NCI-H2081 (cell line): ENCODE measurements at places on chromosomes 16 and 17.

- DNase-seq, result no peak
Observed at GRCh38 chr16:31333686-31334649, 21.0 kb upstream of the ITGAX start.

DNA sequence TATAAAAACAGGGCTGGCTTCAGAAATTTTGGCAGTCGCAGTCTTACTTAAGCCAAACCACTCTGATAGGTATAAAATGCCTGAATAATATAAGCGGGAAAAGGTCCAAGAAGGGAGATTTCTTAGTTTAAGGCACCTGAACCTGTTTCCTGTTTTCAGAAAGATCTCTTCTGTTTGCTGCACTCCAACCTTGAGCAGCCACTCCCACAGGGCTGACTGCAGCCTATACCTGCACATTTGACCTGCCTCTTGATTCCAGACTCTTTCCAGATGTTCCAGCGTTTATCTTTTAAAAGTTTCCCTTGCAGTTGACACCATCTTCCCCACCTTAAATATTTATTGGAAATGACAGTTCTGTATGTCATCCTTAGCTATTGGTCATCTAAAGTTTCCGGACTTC lies 132.2 kb downstream of the SKAP1 start:
- DNase-seq, result no peak

GRCh38 chr17:39757931-39758873 lies 20.5 kb downstream of the GRB7 start:
- DNase-seq, result no peak

DNA sequence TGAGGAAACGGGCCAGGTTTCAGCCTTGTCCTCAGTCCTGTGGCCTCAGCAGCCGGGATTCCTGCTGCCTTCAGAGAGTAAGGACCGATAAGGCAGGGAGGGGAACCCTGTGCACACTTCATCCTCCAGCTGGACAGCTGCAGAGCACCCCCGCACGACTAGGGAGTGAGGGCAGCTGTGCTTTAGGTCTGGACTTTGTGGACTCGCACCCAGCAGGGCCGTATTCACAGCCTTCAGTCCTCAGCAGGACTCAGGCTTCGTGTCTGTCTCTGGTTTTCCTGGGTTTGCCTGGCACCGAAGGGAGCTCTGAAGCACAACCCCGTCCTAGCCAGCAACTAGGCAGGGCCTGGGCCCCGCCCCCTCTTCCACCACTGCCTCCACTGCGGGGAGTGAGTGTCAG lies 45.8 kb upstream of the CACNG5 start:
- DNase-seq, result no peak

DNA sequence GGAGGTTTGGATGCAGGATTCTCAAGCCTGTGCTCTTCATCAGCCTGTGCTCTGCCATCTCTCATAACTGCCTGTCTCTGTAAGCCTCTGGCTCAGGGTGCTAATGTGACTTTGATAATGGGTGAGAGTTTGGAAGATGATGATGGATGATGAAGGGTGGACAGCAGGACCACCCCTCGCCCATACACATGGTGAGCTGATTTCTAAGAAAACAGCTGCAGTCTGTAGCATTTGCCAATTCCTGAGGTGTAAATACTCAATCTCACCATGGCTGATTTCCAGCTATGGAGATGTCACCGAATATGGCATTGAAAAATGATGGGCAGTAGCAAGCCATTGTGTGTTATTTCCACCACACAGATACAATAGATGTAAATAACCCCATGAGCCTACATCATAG lies 74.2 kb downstream of the ARSG start:
- DNase-seq, result no peak

- DNase-seq, result no peak
Observed at GRCh38 chr16:68739964-68740627, 3.0 kb downstream of the CDH1 start.

- DNase-seq, result no peak
Observed at GRCh38 chr17:76554131-76554530, 14.3 kb downstream of the PRCD start.

- DNase-seq, result peak; percentile 18
Observed at GRCh38 chr16:24499193-24499814, 40.1 kb upstream of the RBBP6 start.

GRCh38 chr17:13378361-13378760 lies 223.4 kb downstream of the HS3ST3A1 start:
- no peak for DNase-seq

GRCh38 chr16:11869353-11870228 lies 18.2 kb upstream of the RSL1D1 start:
- no peak for DNase-seq

DNA sequence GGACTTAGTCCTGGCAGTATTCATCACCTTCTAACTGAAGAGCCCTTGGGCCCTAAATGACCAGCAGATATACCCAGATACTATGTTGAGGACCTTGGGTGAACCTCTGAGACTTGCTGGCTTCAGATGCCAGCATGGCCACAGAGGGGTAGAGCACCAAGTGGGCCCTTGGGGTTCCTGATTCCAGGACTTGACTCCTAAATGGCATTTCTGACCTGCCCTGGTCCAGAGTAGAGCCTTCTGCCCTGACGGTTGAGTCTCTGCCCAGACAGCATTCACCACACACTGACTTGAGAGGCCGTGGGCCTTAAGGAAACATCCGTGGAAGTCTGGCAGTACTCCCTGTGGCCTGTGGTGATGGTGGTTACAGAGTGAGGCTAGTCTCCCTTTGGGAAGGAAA lies 2.8 kb upstream of the APPBP2 start:
- no peak for DNase-seq

- DNase-seq, result no peak
Observed at GRCh38 chr17:33205552-33205951, 87.5 kb downstream of the ASIC2 start.

GRCh38 chr16:69465083-69465721 lies 40.8 kb downstream of the CYB5B start:
- DNase-seq, result no peak

GRCh38 chr16:12988071-12988470 lies 86.7 kb downstream of the SHISA9 start:
- no peak for DNase-seq

- no peak for DNase-seq
Observed at GRCh38 chr17:69367298-69367697, 40.4 kb upstream of the ABCA5 start.

DNA sequence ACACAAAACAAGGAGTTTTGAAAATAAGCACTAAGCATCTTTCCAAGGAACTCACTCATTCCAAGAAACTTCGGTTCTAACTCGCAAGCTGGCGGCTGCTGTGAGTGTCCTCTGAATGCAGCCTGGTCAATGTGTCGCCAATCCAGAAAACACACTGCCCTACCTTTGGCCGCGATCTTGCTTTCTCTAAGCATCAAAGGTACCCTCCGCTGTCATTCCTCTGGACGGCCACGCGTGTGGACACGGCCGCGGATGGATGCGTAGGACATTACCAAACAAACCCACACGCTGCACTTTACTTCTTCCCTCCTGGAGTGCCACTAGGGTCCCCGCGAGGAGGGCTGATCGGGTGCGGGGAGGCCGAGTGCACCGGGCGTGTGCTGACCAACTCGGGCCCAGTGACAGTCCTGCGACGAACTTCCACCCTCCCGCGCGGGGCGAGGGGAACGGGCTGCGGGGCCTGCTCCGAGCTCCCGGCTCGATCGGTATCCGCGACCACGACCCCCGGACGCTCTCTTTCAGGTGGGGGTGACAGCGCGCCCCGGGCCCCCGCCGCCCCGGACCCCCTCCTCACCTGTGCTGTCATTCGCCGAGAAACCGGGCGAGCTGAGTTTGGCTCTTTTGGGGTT lies 1.1 kb downstream of the CREBBP start:
- no peak for DNase-seq

GRCh38 chr17:74761931-74762330 lies 13.5 kb downstream of the NHERF1 start:
- DNase-seq, result no peak

DNA sequence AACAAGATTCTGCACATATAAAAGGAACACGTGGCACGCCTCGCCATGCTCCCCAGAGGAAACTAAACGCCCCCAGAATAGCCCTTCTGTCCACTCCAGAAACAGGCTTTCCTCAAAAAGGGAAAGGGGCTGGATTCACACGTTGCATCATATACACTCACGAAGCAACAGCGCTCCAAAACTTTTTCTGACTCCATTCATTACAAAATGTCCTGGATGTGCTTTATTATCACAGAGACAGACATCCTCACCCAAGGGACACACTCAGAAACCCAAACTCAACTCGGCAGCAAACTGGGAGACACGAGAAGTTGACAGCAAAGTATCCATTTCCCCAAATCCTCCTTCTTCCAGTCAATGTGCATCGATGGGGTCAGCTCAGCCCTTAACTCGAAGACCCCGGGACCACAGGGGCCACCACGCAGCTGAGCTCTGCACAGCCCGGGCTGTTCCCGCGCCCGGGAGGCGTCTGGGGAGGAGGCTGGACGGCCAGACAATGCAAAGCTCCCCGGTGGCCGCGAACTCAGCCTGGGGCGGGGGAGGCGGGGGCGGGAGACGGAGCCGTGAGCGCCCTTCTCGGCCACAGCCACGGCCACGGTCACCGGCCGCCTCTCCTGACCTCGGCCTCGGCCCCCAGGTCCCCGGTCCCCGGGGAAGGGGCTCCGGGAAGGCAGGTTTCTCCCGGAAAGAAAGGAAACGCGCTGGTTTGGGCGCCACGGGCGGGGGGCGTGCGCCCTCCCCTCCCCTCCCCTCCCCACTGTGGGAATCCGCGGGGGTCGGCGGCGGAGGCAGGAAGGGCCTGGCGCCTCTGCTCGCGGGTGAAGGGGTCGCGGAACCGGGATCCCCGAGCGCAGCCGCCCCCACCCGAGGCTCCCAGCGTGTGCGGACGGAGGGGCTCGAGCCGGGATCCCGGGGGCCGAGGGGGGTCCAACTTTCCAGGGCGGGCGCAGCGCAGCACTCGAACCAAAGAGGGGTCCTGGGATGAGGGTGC lies 1.2 kb downstream of the NXN start:
- DNase-seq, result no peak

GRCh38 chr16:79329967-79330366 lies 270.6 kb downstream of the MAF start:
- no peak for DNase-seq

- DNase-seq, result no peak
Observed at GRCh38 chr17:65163990-65164495, 26.9 kb downstream of the RGS9 start.

- no peak for DNase-seq
Observed at GRCh38 chr16:51759329-51759728, 608.3 kb upstream of the SALL1 start.

DNA sequence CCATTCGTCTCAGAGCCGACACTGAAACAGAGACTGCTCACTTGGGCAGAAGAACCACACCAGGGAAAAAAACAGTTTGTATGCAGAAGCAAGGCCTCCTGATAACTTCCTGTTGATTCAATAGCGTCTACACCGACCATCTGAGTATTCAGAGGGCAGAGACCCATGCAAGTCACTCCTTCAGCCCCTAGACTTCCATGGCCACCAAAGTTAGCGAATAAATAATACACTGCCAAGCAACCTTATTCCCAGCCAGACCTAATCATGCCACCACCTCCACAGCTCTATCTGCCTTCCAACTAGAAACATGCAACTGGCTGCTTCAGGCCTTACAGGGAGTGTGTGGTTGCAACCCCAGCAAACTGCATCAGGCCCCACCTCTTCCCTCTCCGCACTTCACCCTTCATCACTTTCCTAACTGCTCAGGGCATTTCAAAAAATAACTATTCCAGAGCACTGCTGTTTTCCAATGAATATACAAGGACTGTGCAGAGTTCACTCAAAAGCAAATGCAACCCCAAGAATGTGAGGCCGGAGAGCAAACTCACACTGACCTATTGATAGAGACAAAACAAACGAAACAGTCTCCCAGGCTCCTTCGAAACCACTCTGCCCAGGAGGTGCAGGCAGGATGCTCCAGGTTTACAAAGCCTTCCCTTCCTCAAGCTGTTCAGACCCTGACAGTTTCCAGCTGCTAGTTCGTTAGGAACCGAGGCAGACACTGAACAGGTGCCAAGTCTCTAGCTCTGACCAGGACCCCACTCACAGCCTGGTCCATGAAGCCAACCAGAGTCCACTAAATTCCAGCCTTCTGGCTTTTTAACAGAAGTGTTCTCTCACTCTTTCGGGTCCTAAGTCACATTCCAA lies 3.6 kb downstream of the USP7 start:
- DNase-seq, result no peak

GRCh38 chr16:3514621-3515020 lies 13.8 kb downstream of the CLUAP1 start:
- no peak for DNase-seq

DNA sequence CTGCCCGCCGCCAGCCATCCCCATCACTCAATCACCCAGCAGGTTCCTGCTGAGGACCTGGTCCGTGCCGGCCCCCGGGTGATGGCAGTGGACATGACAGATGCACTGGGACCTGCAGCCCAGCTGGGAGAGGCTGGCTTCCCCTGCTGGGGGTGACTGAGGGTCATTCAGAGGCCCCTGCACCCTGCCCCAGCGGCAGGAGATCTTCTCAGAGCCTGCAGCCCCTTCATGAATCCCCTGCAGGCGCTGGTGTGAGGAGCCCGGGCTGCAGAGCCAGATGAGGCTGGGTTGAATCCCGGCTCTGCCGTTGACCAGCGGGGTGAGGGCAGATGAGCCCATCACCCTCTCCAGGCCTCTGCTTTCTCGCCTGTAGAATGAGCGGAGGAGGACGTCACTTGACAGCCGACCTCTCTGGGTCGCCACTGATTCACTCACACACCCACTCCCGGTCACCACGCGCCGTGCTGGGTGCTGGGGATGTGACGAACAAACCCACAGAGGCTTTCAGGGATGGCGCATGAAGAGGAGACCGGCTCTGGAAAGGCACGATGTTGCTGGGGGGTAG lies 95.2 kb upstream of the CIBAR2 start:
- no peak for DNase-seq

DNA sequence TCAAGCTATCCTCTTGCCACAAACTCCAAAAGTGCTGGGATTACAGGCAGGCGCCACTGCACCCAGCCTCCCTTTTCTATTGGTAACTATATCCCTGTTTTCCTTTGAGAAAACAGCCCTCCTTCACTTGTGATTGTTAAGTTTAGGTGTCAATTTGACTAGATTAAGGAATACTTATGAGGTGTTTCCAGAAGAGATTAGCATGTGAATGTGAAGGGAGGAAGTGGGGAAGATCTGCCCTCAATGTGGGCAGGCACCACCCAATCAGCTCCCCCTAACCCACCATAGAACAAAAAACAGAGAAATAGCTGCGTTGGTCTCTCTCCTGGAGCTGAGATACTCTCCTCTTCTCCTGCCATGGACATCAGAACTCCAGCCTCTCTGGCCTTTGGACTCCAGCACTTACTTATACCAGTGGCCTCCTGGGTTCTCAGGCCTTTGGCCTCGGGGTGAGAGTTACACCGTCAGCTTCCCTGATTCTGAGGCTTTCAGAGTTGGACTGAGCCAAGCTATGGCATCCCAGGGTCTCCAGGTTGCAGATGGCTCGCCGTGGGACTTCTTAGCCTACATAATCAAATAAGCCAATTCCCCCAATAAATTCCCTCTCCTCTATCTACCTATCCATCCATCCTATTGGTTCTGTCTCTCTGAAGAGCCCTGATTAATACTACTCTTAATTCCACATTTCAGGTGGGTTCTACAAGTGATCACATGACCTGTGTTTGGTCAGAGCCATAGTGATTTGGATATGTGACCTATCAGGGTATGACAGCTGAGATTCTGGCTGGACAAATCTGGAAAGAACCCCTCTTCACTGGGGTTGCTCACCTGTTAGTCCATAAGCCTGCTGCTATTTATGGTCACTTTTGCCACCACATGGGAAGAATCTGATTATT lies 12.0 kb upstream of the STAT3 start:
- DNase-seq, result no peak

- peak; percentile 43 for DNase-seq
Observed at GRCh38 chr16:46673320-46674013, 15.5 kb downstream of the VPS35 start.
